ENCODE measurements at places on chromosomes 4 and X.

DNA sequence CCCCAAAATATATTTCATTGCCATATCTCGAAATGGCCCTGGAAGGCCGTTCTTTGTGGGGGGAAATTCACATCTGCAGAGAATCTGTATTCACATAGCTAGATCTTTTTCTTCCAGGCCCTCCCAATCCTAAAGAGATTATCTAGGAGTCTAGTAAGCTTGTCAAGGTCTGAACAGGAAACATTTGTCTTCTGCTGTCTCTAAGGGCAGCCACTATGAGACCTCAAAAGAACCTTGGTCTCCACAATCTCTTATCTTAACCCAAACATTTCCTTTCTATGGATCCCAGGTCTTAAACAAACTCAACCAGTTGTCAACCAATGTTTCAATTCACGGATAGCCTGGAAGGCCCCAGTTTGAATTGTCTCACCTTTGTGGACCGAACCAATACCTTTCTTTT is 45.0 kb downstream of the CRLF2 start:
- no peak for DNase-seq

DNA sequence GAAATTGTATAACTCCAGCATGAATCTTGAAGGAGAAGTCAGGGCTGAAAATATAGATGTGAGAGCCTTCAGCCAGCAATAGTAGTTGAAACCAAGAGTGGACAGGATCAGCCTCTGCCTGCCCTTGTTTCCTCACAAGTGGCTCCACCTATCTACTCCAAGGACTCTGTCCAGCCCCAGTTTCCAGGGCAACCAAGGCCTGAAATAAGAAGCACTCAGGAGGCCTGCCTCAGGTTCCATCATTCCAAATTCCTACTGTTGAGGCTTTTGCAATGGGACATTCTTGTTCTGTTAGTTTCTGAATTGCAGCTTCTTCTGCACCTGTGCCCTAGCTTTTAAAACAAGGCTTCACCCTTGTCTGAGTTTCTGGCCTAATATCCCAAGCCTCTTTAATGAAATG is 41.6 kb downstream of the TRPC5OS start:
- no peak for DNase-seq

DNA sequence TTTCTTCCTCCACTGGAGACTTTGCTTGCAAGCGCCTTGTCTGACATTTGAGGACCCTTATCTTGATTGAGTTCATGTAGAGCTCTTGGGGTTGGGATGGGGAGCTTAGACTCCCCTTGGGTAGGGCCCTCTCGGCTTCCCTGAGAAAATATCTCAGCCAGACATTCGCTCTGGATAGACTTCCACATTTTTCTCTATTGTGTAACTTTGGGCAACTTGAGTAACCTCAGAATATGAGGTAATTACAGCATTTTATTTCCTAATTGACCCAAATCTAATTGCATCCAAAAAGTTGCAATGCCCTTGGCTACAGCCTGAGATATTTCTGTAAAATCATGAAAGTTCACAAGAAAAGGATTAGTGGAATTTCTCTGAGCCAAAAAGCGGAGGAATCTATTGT is 102.8 kb upstream of the MXRA5 start:
- no peak for DNase-seq

- no peak for DNase-seq
Observed at GRCh38 chr4:38078590-38079421, 118.6 kb downstream of the PTTG2 start.

DNA sequence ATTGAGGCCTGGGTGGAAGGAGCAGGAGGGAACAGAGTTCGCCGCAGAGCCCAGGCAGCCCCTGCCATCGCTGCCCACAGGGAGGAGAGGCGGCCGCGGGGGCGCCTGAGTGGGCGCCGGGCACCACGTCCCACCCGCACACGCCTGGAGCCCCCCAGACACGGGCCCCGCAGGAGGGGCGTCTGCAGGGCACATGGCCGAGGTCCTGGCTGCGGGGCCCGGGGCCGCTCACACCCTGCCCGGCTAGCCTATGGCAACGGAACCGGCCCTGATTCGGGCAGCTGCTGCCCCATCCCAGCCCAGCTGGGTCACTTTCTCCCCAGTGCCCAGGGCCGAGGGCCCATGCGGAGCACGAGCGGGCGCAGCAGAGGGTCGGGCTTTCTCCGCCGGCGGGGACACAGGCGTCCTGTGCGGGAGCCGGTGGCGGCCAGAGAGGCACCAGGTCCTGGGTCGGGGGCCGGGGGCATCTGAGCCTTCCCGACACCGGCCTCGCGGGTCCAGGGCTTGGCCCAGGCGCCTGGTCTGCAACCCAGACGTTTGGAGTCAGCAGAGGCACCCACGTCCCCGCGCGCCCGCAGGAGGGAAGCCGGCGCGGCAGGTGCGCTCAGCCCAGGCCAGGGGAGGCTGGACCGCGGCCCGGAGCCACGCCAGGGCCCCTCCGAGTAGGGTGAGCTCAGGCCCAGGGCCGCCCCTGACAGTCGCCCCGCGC is 91.2 kb downstream of the FAM53A start:
- no peak for DNase-seq

DNA sequence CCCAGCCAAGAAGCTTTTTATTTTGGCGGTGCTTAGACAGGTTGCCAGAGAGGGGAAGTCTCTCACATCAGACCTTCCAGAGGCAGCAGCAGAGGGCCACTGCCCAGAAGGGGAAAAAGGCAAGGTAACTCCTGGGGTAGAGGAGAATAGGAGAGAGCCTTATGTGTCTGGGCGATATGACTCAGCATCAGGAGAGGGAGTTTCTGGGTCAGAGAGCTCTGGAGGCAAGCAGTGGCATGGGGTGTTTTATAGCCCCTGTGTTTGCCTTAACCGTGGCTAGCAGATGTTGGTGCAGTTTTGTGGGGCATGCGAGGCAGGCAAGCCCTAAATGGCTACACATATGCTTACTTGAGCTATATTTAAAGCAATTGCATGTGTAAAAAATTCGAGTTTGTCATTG is 8.3 kb upstream of the ZXDB start:
- DNase-seq, result no peak

DNA sequence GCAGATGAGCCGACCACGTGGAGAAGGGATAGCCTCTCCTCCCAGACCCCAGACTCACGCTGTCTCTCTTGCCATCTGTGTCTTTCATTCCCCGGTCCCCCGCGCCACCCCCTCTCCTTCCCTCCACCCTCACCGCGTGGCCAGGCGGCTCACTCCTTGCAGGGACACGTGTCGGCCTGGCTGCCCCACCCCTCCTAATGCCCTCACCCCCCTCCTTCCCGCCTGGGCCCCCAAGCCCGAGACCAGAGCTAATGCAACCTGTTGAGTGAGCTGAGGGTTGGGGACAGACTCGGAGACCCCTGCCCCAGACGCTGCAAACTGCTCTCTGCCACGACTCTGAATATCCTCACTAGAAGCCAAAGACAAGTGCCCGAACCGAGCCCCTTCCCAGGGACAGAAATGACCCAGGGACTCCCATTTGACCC is 1.8 kb downstream of the SLC38A5 start:
- DNase-seq, result no peak

DNA sequence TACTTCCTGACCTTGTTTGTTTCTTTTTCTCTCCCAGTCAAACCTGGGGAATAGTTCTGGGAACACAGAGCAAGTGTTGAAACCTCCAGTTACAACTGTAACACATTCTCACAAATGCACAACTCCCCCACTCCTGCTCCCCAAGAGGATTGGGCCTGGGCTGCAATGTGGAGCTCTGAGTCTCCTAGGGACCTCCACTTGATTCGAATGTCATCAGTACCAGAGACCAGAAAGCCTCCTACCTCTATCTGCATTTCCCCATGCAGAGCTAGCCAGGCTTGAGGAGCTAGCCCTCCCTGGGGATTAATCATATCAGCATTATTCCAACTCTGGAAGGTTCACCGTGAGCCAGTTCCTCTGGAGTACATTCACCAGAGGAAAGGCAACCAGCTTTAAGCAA is 41.7 kb upstream of the CITED1 start:
- DNase-seq, result no peak

- DNase-seq, result no peak
Observed at GRCh38 chrX:25968920-25969319, 169.2 kb upstream of the MAGEB18 start.
